ENCODE measurements at places on chromosomes 5 and 9. TPM values are rescaled to one million over a fixed set of nuclear protein-coding genes. Genes with fewer than 3 reads are reported as not detected.

Gene SUSD3
- polyA plus RNA-seq, result 2.2 TPM

Gene PCDH1
- polyA plus RNA-seq, result 18.8 TPM

Gene OR1L4
- polyA plus RNA-seq, result not detected

Gene WNT8A
- polyA plus RNA-seq, result not detected

Gene PPP1R26
- 14.3 TPM for polyA plus RNA-seq

Gene HMMR
- polyA plus RNA-seq, result 7.2 TPM

Gene EPB41L4A
- polyA plus RNA-seq, result 6.1 TPM

Gene SPATA24
- polyA plus RNA-seq, result 14.9 TPM

Gene RMRP
- not detected for polyA plus RNA-seq

Gene GLDC
- 1.3 TPM for polyA plus RNA-seq

Gene FAM13B
- polyA plus RNA-seq, result 24.6 TPM

Gene GABRA6
- not detected for polyA plus RNA-seq

Gene TERT
- not detected for polyA plus RNA-seq
